ENCODE measurements at places on chromosomes 6 and 20. TPM values are rescaled to one million over a fixed set of nuclear protein-coding genes. Genes with fewer than 3 reads are reported as not detected.

DNA sequence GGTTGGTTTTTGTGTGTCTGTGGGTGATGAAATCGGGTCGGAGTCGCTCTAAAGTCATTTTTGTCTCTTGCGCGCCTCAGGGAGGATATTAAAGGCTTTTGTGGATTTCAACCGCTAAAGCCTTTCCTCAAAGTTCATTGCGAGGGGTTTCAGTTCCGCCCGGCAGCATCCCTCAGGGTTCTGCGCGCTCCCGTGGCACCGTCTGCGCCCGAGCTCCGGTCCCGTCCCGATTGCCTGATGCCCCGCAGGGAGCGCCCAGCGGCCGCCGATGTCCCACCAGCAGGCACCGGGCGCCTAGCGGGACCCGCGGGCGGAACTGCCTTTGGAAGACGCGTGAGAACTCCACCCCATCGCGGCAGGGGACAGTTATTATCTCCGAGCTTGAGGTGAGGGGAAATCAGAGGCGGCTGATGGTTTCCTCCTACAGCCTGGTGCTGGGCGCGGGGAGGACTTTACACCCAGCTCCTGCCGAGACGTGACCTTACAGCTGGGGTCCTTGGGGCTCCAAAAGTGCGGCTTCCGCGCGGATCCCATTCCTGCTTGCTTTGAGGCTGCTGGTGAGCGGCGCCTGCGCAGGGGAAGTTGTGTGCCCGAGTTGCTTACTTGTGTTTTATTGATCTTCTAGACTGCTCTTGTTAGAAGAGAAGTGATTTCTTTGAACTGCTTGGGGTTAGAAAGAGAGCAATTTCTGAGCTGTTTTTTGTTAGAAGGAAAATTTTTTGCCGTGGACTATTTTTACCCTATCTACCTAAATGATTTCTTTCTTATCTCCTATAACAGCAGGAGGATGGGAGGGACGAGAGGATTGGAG lies 27.1 kb downstream of the ULBP1 start:
- no peak for DNase-seq

DNA sequence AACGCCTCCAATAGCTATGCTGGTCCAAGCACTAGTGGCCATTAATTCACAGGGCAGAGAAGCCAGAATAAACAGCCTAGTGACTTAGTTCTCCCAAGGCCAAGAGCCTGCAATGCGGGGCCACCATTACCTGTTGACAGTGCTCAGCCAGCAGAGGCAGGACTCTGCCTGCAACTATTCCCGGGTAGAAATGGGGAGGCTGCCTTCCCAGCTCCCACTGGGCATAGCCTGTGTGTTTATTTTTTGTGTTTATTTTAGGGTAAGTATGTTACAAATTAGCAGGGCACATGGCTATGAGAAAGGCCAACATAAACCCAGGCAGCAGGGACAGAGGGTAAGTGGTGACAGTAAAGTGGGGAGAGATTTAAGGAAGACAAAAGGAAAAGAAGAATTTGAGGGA lies 5.0 kb downstream of the GNAS-AS1 start:
- no peak for DNase-seq

DNA sequence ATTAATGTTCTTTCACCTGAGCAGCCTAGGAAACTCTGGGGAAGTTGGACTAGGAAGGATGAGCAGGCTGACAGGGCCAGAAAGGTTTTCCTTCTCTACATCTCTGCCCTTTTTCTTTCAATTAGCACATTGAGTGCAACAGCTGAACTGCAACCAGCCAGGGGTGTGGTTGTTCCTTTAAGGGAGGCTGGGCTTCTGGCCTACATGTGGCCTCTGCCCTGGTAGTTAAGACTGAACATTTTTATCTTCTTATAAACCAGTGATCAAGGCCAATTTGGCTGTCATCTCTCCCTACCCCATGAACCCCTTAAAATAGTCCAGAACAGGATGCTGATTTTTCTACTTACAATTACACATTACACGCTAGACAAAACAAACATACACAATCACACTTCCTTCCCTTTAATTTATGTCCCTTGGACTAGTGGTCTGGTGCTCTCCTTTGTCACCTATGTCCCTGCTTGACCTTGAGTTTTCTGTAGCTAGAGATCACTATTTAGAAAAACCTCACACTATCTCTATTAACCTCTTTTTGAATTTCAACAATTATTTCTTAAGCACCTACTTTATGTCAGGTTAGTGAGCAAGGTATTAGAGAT lies 60.3 kb downstream of the RNF217 start:
- DNase-seq, result peak; percentile 34

- DNase-seq, result no peak
Measured at GRCh38 chr6:4504700-4505099, 271.5 kb upstream of the CDYL start.

- DNase-seq, result no peak
Measured at GRCh38 chr6:5536644-5537043, 275.3 kb downstream of the FARS2 start.

GRCh38 chr6:113936093-113936934 lies 34.6 kb downstream of the HDAC2 start:
- DNase-seq, result no peak

DNA sequence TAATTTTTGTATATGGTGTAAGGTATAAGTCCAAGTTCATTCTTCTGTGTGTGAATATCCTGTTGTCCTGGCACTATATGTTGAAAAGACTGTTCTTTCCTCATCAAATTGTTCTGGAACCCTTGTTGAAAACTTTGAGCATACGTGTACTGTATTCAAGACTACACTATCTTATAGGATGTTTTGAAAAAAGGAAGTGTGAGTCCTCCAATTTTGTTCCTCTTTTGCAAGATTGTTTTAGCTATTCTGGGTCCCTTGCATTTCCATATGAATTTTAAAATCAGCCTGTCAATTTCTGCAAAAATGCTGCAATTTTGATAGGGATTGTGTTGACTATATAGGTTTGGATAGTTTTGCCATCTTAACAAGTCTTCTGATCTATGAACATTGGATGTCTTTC lies 195.2 kb downstream of the BACH2 start:
- no peak for DNase-seq

DNA sequence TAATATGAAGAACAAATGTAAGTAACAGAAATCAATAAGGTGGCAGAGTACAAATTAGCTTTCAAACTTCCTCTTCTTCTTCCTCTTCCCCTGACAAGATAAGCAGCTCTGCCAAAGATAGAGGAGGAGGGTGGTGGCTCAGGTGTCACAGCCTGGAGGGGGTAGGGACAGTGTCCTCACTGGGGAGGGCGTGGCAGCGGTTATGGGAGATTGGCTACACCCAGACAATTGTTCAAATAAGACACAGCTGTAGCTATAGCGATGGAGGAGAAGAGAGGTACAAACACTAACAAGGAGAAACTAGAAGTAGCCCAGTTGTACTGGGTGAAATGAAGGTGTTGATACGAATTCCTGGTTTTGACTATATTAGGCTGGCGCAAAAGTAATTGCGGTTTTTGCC lies 198.5 kb downstream of the TBXT start:
- DNase-seq, result no peak

Gene NRN1
- total RNA-seq, result 18.1 TPM

Gene HLA-DQA1
- total RNA-seq, result 7.7 TPM

Gene FOXS1
- 1.6 TPM for total RNA-seq

Gene RUNX2
- 0.44 TPM for total RNA-seq

Gene TMEM217
- total RNA-seq, result 1.9 TPM

Gene CDC40
- 13.9 TPM for total RNA-seq

Measured in left cardiac atrium (tissue), 4 donors.